ENCODE measurements at places on chromosomes 3 and 15.

GRCh38 chr3:64743156-64743886 lies 55.5 kb upstream of the ADAMTS9 start:
- DNase-seq, result no peak

- no peak for DNase-seq
Observed at GRCh38 chr3:114293838-114294535, at the start of gene TIGIT. TSS of gene TIGIT (plus strand) at chr3:114294028. CDS start at chr3:114294062, 34 bp downstream.

- DNase-seq, result no peak
Observed at GRCh38 chr15:51830276-51830806, 888 bp downstream of the TMOD3 start.

DNA sequence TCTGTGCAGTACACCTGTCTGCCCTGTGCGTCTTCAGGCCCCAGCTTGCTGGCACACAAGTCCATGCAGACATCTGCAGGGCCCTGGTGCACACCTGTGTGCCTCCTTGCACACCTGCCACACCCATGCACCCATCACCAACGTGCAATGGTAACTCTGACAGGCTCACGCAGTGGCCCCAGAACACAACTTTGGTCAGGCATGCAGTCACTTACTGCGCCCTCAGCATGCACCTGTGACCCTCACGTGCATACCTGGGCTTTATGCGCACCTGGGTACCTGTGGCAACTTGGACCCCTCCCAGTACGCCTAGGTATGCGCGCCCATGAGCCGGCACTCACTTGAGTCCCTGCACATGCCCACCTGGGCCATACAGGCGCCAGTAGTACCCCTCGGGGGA lies 1.7 kb downstream of the PLXND1 start:
- no peak for DNase-seq

DNA sequence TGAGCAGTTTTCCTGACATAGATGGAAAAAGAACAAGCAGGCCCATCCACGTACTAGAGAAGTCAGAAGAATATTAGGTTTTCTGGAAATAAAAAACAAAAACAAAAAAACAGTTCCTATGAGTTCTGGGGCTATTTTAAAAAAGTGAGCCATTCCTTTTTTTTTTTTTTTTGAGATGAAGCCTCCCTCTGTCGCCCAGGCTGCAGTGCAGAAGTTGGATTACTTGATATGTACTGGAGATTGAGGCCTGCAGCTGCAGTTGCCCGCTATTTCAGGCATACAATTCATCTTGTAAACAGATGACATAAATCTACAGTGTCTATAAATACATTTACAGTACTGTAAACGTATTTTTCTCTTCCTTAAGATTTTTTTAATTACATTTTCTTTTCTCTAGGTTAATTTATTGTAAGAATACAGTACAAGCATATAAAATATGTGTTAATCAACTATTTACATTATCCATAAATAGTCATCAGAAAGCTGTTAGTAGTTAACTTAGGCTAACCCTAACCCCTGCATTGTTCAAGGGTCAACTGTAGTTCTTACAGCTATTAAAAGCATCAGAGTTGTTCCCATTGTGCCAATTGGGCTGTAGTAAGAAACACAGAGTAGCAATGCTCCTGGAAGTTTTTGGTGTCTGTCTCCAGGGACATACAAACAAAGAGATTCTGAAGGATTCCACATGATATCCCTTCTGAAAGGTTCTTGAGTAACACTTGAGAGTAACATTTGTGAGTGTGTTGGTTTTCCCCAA lies 11.2 kb upstream of the ACTL6A start:
- no peak for DNase-seq

- no peak for DNase-seq
Observed at GRCh38 chr3:45666757-45667431, 22.3 kb upstream of the SACM1L start.

- no peak for DNase-seq
Observed at GRCh38 chr3:77324105-77324504, 284.2 kb downstream of the ROBO2 start.

DNA sequence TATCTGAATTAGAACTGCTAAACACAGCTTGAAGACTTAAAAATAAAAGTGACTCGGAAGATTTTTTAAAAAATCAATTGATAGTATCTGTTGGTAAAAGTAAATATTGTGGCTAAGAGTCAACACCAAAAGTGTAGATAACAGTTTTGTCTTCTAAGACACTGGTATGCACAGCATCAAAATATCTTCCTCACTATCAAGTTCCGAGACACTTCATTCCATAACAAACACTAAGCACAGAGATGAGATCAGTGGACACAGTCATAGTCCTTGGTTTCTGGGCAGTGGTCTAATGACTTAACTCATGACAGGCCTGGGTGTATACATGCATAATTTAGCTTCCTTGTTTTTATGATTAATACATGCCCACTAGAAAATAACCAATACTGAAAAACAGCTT lies 63.2 kb downstream of the PXYLP1 start:
- DNase-seq, result no peak

GRCh38 chr3:157103280-157103679 lies 56.7 kb downstream of the CCNL1 start:
- DNase-seq, result no peak

- no peak for DNase-seq
Observed at GRCh38 chr15:75669191-75669878, 21.6 kb downstream of the SNX33 start.

DNA sequence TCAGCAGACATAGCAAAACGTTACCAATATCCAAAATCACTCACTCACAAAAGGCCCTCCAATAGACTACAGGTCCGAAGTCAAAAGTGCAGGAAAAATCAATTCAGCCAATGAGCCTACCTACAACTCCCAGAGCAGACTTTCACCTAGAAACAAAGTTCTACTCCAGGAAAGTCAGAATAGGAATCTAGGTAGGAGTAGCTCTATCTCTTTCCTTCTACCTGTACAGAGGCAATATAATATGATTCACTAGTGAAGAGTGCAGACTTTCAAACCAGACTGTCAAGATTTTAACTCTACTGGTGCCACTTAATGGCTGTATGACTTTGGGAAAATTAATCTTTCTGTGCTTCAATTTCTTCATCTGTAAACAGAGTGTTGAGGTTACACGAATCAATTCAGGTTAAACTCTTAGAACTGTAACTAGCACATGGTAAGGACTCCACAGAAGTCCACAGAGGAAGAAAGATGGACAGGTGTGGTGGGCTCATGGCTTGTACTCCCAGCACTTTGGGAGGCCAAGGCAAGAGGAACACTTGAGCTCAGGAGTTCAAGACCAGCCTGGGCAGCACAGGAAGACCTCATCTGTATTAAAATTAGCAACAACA lies 9.4 kb downstream of the DCUN1D1 start:
- DNase-seq, result no peak

- no peak for DNase-seq
Observed at GRCh38 chr3:106025151-106025722, 156.4 kb upstream of the CBLB start.

DNA sequence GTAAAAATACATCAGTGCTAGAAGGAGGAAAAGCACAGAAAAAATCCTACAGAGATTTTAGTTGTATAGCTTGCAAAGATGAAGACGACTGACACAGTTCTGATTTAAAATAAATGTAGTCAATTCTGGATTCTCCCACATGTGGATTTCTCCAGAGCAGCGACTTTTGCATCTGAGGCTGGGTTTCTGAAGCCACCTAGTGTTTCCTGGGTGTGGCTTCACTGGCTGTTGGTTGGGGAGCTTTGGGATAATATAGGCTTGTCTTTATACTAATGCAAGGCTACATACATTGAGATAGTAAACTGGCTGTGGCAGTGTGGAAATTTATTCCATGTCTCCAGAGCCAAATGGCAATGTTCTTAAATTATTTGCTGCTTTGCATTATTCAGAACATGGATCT lies 158.1 kb upstream of the FEZF2 start:
- DNase-seq, result no peak

Data from activated naive CD4-positive, alpha-beta T cell treated with Interleukin-2 at 50 U/mL for 16 hours (primary cell).